Stromal cell of bone marrow (primary cell): ENCODE measurements at places on chromosomes 5 and 9.

- DNase-seq, result no peak
These were observed 144.7 kb upstream of the C9orf72 start for GRCh38 chr9:27717991-27718390.

DNA sequence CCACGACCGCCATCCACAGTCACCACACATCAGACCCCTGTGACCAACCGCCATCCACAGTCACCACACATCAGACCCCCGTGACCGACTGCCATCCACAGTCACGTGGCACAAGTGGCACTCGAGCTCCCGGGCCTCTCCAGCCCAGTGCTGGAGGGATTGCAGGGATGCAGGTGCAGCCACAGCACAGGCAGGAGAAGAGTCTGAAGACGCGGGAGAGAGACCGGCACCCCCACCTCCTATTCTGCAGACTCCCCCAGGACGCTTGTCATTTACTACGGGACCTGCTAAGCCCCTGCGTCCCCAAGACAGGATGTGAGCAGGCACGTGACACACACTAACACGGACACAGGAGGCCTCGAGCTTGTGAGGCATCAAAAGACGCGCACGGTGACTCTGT lies 21.1 kb downstream of the TERT start:
- no peak for DNase-seq

DNA sequence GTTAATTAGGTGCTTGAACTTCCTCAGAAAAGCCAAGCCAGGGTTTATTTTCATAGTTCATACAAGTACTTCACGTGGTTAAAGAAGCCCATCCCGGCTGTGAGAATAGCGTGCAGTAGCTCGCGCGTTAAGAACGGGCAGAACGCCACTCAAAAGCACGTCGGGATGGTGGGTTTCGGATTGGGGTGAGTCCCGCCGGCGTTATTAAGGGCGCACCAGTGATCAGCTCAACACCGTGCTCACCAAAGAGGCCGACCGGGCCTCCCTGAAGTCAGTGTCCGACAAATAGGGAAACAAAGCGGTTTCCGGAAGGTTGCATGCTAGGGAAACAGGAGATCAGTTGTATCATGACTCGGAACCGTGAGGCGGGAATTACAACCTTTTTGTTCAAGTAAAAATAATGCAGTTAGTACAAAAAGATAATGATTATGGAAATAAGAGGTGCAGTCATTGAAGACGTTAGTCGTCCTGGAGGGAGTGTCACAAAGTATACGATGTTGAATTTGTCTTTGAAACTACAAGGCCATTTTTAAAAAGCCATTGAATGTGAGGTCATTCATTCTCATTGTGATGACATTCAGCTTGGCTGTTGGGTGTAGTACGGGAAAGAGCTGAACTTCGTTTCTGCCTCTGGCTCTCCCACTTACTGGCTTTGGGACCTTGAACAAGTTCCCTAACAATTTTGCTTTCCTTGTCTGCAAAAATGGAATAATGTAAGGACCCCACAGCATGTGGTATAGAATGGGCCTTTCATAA lies 992 bp downstream of the SETD9 start:
- no peak for DNase-seq

DNA sequence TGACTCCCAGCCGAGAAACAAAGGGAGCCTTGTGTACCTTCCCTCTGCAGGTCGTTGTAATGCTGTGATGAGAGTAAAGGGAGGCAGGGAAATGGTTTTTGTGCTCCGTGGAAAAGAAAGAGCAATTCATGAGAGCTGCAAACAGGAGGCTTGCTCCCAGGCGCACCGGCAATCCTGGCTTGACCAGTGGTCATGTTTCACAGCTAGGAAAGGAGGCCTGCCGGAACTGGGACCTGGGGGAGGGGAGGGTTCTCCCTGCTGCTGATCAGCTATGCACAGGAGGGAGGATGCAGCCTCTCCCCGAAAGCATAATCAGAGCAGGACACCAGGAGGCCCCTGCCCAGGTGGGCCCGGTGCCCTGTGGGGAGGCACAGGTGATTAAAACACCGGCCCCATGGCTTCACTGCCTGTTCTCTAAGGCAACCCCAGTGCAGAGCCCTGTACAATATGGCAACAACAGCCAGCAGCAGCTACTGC lies 131.3 kb downstream of the ZDHHC21 start:
- DNase-seq, result no peak

DNA sequence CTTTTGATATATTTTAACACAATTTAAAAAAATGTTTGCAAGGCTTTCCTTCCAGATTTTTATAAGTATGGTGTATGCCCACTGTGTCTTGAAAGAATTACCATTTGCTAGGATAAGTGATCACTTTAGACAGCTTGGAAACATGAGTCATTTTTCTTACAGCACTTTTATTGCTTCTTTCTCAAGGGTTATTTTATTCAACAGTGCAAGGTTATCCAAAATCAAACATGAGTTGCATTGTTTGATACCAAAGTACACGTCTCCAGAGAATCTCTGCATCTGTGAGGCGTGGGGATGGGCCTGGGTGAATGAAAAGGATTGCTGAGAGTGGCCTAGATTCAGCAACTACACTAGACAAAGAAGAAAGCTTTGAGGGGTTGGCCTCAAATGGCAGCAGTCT lies 329.6 kb downstream of the ADAMTS6 start:
- peak; percentile 50 for DNase-seq

- no peak for DNase-seq
These were observed 1093.7 kb upstream of the ACO1 start for GRCh38 chr9:31290731-31291130.
